Neural progenitor cell (in vitro differentiated cells): ENCODE measurements at places on chromosomes 1 and 21.

DNA sequence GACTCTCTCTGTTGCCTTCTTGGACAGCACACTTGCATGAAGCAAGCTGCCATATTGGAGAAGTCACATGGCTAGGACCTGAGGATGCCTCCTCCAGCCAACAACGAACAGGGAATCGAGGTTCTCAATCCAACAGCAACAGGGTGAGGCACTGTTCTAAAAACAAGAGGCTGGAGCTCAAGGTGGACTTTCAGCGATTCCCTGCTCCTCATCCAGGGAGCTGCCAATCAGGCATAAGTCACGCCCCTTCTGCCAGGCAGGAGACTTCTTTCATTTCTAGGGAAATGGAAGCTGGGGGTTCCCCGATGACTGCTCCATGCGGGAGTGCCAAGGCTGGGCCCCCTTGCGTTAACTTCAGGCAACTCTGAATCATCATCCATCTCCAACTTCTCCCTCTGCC, 22.7 kb upstream of the IFNAR1 start:
- DNase-seq: no peak

- DNase-seq: no peak
Observed at GRCh38 chr1:23741609-23742008, 1.7 kb upstream of the ELOA start.

GRCh38 chr1:75172556-75172955, 38.4 kb downstream of the LHX8 start:
- no peak for DNase-seq

DNA sequence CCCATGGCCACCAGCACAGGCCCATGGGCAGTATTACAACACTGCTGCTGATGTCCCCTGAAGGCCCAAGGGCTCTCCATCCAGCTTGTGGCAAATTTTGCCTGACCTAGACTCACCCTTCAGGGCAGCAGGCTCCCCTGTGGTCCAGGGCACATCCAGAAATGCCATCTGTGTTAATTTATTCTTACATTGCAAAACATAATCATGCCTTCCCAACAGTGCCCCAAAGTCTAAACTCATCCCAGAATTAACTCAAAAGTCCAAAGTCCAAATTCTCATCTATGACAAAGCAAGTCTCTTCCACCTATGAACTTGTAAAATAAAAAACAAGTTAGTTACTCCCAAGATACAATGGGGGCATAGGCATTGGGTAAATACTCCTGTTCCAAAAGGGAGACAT, 13.3 kb downstream of the VN1R5 start:
- DNase-seq: no peak

GRCh38 chr1:54180701-54181360, 19.0 kb downstream of the CYB5RL start:
- peak; percentile 29 for DNase-seq

- no peak for DNase-seq
Observed at GRCh38 chr1:87986130-87986866, 657.6 kb downstream of the LMO4 start.

- peak; percentile 81 for DNase-seq
Observed at GRCh38 chr1:7680207-7680954, 90.7 kb upstream of the VAMP3 start.

DNA sequence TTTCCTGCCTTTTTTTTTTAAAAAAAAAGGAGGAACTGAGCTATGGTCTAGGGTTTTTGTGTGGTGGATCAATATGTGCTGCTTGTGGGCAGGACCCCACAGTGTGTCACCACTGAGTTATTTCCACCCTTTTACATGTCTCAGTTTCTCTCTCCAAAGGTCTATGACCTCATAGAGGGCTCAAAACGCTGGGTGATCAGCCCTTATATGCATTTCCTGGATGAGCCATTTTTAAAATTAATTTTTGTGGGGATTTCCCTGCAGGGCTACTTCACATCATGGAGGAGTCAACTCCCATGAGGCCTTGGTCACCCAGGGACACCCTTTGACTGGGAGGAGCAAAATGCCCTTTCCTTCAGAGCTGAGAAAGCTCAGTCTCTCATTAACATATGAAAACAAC, 20.7 kb upstream of the HAO2 start:
- no peak for DNase-seq

DNA sequence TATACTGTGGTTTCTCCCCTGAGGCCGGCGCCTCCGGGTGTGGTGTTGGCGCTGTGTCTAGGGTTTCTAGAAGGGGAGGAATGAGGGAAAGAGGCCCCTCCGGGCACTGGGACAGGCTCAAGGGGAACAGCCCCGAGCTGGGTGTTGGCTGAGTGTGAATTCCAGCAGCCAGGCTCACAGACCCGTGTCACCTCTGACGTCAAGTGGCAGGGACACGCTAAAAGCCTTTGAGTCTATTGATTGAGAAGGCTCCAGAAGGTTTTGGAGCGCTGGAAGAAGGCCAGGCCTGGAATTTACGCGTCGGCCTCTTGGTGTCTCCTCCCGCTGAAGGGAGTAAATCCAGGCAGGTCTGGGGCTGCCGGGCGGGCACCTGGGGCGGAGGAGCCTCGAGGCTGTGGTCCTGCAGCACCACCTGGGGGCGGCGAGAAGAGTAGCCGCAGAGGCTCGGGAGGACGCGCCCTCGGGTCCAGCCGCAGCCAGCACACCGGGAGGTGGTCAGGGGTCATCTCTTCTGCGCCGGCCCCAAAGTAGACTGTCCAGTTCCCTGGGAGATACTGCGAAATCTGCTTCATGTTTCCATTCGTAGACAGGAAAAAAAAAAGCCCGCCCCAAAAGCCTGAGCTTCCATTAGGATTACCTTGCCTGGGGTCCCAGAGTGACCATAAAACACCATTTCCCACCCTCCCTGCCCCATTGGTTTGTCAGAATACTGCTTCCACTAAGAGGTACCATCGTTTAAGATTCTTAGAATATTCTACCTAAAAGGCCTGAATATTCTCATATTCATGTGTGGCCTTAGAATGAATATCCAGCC, 61.7 kb downstream of the TLR5 start:
- DNase-seq: peak; percentile 95

GRCh38 chr1:57470036-57470435, 46.2 kb upstream of the DAB1 start:
- DNase-seq: no peak

DNA sequence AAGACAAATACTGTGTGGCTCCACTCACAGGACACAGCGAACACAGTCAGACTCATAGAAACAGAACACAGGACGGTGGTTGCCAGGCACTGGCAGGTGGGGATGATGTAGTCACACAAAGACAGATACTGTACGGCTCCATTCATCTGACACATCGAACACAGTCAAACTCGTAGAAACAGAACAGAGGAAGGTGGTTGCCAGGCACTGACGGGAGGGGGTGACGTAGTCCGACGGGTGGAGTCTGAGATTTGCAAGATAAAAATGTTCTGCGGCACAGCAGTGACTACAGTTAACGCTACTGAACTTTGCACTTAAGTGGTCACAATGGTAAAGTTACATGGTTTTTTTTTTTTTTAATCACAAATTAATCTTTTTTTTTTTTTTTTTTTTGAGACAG, 18.7 kb downstream of the C21orf58 start:
- DNase-seq: no peak

DNA sequence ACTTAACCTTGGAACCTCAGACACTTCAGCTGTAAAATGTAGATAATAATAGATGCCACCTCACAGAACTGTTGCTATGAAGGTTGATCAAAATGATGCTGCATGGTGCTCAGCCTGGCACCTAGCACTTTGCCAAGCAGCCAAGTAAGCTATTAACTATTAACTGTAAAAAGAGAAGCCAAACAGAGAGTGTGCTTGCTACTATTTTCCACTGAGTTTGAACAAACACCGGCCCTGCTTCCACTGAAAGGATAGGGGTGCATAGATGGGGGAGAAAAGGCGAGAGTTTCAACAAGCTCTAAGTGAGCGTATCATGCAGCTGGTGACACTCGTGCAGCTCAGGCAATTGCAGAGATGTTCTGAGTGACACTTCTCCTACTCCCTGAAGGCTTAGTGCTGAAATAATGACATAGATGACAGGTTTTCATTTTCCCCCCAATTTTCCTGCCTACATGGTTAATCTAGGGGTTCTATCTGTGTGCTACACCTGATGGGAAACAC, 78.2 kb downstream of the GPR88 start:
- DNase-seq: no peak

DNA sequence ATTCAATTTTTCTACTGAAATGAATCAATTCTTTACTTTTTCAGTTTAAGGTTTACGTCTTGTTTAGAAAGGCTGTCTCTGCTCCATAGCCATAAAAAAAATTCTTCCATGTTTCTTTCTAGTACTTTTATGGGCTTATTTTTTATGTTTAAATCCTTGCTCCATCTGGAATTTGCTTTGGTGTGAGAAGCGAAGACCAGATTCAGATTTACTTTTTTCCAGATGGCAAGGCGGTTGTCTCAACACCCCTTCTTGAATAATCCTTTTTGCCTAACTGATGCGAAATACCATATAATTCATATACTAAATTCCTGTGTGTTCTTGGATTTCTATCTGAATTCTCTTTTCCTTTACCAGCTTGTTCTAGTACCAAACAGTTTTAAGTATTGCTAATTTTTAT, 101.5 kb downstream of the C1orf94 start:
- no peak for DNase-seq

DNA sequence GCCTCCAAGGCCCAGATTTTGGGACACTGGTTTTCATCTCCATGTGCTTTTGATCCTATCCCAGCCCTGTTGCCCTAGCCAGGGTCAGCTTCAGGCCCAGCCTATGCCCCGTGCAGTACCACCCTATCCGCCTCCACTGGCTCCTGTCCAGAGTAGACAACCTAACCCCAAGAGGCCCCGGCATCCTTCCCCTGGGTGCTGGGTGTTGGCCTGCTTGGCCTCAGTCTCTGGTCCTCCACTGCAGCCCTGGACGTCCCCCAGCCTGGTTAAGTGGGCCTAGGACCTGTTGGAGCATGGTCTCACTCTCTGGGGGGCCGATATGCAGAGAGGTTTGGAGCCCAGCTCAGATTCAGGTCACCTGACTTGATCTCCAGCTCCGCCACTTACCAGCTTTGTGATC, 1.6 kb downstream of the CSF3R start:
- DNase-seq: no peak

GRCh38 chr1:114423455-114423854, 87.5 kb downstream of the TRIM33 start:
- DNase-seq: no peak

- no peak for DNase-seq
Observed at GRCh38 chr21:33430858-33431257, 27.6 kb downstream of the IFNGR2 start.

GRCh38 chr1:114037631-114037890, 58.3 kb downstream of the OLFML3 start:
- DNase-seq: no peak

- DNase-seq: peak; percentile 1
Observed at GRCh38 chr21:14454016-14455009, 71.4 kb upstream of the HSPA13 start.

DNA sequence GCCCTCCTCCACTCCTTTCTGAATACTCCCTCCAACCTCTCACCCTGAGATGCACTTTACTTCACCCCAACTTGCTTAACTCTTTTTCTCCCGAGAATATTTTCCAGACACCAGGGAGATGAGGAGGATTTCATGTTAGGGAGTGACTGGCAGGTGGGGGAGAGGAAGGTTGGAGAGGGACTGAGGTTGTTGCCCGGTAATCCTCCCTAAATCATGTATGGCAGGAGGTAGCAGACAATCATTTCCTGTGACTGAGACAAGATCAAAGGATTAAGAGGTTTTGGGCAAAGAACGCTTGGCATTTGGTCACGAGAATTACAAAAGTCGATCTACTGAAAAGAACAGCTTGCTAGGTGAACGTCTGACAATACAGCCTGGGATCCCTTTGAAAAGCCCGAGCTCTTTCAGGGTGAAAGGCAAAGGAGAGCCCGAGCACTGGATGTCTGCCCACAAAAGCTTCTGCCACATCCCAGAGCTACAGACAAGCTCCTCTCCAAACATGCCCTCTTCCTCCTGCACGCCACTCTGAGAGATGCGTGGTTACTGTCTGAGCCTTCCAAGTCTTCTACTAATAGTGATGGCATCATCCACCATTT, 154.1 kb downstream of the DAB1 start:
- peak; percentile 68 for DNase-seq

DNA sequence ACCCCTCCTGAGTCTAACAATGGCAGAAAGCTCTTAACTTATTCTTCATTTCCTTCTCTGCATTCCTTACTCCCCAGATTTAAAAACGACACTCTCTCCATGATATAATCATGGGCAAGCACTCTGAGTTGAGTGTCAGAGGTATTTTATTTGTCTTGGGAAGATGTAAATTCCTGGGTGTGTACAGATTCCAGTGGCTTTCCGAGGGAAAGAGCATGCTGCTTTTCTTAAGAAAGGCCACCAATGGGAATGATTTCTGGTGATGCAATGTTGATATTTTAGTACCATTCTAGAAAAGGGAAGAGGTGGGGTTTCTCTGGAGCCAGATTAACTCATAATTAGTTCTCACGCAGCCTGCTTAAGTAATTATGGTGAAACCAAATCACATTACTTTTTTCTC, 47.8 kb upstream of the BTG3 start:
- no peak for DNase-seq

DNA sequence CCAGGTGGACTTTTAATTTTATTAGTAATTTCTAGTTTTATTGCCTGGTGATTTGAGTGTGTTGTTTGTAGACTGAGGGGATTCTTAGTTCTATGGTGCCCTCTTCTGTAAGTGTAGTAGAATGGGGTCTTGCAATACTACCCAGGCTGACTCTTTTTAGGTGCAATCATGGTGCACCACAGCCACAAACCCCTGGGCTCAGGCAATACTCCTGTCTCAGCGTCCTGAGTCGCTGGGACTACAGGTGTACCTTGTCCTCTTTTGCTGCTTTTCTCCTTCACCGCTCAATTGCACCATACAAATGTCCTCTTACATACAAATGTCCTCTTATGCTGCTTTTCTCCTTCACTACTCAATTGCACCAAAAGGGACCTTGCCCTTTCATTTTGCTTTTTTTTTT, 43.1 kb downstream of the SCP2 start:
- peak; percentile 33 for DNase-seq

DNA sequence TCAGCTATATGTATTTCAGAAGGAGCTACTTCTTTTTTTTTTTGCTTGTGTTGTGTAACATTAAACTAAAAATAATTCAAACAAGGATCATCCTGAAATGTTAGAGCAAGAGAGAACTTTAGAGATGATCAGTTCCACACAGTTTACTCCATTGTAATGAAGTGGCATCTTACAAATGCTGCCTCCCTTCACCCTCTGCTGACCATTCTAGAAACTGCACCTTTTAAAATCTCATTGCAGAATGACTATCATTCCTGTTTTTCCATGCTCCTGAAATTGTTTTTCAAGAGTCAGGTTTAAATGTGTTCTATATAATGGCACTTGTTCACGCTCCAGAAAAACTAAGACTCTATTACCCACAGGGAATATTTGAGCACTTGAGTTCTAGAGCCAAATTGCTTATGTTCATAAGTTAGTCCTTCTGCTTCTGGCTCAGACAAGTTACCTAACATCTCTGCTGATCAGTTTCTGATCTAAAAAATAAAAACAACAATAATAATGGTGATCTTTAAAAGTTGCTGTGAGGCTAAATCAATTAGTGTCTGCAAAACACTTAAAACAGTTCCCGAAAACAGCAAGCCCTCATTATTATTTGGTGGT, 21.5 kb upstream of the SLC44A5 start:
- DNase-seq: peak; percentile 60

- DNase-seq: no peak
Observed at GRCh38 chr21:15051644-15052458, 12.9 kb downstream of the NRIP1 start.

- DNase-seq: no peak
Observed at GRCh38 chr1:222529916-222530315, 18.0 kb downstream of the HHIPL2 start.
